ENCODE measurements at places on chromosomes 16 and 17.

GRCh38 chr17:68204736-68205135 lies 43.1 kb upstream of the AMZ2 start:
- DNase-seq = no peak

- no peak for DNase-seq
These were observed 50.1 kb upstream of the CACNG5 start for GRCh38 chr17:66784621-66785364.

- DNase-seq = no peak
These were observed 10.9 kb downstream of the DYNC1LI2 start for GRCh38 chr16:66740533-66740932.

DNA sequence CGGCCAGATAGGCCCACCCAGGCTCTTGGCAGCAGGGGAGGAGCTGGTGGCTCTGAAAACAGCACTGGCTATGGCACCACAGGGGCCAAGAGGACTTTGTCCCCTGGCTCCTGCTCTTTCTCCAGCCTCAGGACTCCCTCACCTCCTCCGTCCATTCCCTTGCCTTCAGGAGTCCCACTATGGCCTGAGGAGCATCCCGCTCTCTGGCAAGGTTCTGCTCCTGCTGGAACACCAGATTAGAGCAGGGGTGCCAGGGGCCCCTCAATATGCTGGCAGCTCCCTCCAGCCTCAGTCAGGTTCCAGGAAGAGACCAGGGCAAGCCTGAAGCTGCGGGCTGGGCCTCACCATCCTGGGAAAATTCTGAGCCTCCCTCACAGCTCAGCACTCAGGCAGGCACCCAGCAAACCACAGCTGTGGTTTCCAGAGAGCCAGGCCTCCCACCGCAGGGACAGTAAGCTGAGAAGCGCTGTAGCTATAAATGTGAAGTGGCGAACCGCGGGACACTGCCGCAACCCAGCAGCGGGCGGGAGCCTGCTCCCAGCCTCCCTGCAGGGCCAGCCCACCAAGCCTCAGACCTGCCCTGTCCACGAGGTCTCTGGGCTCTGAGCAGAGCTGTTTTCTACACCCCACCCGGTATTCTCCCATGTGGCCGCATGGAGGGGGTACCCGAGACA lies 25.7 kb downstream of the C17orf100 start:
- peak; percentile 9 for DNase-seq

GRCh38 chr17:49015179-49015923 lies 18.2 kb downstream of the IGF2BP1 start:
- DNase-seq = no peak

GRCh38 chr16:89024546-89025060 lies 47.6 kb upstream of the CBFA2T3 start:
- no peak for DNase-seq

GRCh38 chr17:79632432-79632735 lies 21.5 kb upstream of the RBFOX3 start:
- DNase-seq = no peak

DNA sequence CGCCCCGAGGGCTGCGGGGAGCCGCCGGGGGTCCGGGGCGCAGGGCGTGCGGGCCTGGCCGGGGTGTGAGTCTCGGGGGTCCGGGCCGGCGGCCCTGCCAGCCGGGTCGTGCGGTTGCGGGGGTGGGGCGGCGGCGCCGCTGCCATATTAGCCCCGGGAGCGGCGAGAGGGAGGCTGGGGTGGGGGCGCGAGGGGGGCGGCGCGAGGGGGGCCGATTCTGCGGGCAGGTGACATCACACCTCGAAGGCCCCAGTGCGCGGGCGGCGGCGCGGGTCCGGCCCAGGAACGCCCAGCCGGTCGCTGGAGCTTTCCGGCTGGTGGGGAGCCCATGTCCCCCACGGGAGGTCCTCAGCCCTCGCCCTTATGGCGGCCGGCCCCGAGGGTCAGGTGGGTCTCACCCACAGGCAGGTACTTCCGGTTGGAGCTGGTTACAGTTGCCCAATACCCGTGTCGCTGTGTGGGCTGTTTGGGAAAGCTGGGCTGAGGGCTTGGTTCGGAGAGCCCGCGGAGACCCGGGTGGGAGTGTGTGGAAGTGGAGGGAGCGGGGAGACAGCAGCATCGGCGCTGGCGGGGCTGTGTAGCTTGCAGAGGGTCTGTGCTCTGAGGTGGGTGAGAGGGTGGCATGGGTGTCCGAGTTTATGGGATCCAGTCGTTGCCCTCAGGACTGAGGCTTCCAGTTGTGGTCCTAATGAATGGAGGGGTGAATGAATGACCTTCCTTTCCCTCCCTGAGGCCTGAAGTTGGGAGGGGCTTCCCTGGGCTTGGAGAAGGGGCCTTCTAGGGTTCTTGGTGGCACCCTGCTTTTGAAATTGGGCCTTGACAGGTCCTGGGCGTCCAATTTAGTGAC lies 804 bp downstream of the ATP6V0C start:
- peak; percentile 51 for DNase-seq

DNA sequence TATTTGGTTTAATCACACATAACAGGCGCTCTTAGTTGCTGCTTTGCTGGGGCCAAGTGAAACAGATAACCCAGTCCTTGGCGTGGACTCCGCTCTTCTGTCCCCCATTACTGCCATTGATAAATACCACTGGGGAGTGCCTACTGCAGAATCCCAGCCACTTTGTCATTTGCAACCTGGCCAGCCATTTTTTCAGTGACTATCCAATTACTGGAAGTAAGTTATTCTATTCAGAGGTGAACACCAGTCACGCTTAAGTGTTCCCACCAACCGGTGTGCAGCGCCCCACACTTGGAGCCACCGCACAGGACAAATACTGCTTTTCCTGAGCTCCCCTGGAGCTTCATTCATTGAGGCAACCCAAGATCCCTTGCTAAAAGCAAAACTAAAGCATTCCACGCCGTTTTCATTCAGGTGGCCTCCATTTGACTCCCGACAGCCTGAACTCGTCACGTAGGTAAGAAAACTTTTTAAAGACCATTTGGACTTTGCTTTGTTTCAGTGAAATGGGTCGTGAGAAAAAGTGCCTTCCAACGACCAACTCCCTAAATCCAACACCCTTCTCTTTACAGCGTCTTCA lies 1.8 kb downstream of the USP7 start:
- peak; percentile 20 for DNase-seq
